ENCODE measurements at places on chromosomes 5 and 9.
A peak's percentile ranks its signal among the peaks of the same experiment; 100 is the strongest.

DNA sequence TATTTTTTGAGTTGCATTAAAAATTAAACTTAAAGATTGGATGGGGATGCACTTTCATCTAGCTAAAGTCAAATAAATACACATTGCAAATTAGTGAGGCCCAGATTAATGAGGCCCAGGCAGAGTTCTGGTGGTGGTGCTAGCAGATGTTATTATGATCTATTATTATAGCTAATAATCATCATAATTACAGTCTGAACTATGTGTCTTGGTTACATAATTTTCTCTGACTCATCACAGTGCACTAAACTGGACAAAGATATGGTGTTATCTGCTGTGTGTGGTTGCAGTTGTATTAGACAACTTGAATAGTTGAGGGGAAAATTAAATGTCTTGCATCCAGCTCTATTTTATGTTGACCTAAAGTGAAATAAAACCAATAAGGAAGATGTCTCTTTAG lies 568.8 kb downstream of the TLR4 start:
- DNase-seq, result peak; percentile 53

- DNase-seq, result no peak
Measured at GRCh38 chr5:85052826-85053225, 668.1 kb upstream of the EDIL3 start.

DNA sequence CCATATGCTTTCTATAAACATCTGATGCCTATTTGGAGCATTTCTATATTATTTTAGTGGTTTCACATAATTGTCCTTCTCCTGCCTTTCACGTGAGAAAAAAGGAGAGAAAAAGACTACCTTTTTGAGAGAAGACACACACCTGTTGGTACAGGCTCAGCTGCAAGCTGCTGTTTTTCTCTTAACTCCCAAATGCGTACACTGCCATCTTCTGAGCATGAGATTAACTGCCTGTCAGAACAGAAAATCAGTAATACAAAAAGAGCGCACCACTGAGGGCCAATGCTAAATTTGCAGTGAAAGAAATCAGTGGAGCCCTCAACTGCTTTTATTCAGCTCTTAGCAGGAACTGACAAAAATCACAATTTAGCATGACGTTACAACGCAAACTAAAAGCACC lies 54.9 kb downstream of the WDR41 start:
- DNase-seq, result no peak

- no peak for DNase-seq
Measured at GRCh38 chr5:80071510-80072021, 36.4 kb downstream of the THBS4 start.

- no peak for DNase-seq
Measured at GRCh38 chr5:134086943-134087305, 27.6 kb upstream of the TCF7 start.

DNA sequence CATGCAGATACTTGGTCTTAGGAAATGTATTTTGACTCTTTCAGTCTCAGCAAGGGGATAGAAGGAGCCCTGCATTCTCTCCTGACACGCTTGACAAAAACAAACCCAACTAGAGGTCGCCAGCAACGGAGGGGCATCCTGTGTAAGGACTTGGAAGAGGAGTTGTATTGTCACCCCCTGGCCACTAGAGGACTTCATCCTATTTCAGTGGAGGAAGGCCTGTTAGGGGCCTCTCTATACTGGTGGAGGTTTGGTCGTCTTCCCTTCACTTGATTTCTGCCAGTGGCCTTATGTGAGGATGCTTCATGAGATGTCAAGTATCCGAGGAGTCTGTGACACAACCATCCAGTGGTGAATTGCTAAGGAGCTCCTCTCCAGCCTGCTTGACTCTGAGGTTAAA lies 122.8 kb upstream of the STC2 start:
- DNase-seq, result no peak

DNA sequence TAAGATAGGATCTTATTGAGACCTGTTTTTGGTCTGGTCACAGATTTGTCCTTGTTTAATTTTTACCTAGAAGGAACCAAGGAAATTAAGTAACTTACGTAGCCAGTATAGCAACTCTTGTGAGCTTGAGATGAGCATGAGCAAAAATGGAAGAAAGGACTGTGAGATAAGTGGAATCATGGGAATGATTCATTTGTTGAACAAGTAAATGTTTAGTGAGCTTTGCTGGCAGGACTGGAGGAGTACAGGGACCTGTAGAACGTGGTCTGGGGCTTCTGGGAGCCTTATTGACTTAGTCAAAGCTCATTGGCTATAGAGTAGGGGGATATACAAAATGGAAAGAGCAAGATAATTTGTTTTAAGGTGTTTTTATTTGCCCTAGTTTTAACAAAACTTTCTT lies 3.0 kb downstream of the RAD23B start:
- DNase-seq, result no peak

- no peak for DNase-seq
Measured at GRCh38 chr5:10310066-10310779, 2.5 kb upstream of the CMBL start.

- DNase-seq, result no peak
Measured at GRCh38 chr5:172701291-172701656, 60.2 kb downstream of the NEURL1B start.

DNA sequence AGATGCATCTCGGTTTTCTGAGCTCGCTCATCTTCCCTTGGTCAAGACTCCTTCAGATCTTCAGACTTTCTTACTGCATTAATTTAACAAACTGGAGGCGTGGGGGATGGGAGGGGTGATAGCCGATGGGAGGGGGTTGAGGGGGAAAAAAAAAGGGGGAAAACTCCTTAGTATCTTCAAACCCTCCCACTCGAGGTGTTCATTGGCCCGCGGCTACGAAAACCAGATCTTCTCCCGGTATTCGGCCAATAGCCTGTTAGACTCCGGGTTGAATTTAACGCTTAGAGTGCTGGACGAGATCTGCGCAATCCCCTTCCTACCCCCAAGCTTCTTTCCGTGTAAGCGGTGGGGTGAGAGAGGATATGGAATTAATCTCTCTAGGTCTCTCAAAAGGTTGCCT lies 689 bp upstream of the GLRA1 start:
- no peak for DNase-seq

GRCh38 chr9:70551396-70551795 lies 136.9 kb upstream of the KLF9 start:
- no peak for DNase-seq

DNA sequence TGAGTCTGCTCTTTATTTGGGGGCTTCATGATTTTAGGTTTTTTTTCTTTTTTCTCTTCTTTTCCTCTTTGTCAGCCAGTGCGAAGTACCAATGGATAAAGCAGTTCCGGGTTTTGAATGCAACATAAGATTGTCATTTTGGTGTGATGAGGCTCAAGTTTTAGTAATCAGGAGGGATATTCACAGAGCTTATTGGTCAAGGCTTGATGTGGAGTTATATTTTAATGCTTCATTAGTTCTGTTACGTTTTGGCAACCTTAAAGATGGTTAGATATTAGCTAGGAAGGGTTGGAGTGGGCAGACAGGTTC lies 1.4 kb downstream of the PIK3R1 start:
- no peak for DNase-seq

- DNase-seq, result no peak
Measured at GRCh38 chr5:176675676-176676360, 28.5 kb downstream of the TSPAN17 start.

GRCh38 chr9:95497772-95498171 lies 19.0 kb downstream of the PTCH1 start:
- no peak for DNase-seq

DNA sequence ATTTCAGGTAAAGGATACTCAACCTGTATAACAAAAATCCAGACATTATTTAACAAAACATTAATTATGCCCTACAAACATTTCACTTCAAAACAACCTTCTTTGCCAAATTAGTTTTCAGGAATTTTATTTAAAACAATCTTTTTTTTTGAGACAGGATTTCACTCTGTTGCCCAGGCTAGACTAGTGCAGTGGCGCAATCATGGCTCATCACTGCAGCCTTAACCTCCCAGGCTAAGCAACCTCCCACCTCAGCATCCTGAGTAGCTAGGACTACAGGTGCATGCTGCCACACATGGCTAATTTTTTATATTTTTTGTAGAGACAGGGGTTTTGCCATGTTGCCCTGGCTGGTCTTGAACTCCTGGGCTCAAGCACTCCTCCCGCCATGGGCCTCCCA lies 3.9 kb downstream of the FNIP1 start:
- DNase-seq, result no peak

DNA sequence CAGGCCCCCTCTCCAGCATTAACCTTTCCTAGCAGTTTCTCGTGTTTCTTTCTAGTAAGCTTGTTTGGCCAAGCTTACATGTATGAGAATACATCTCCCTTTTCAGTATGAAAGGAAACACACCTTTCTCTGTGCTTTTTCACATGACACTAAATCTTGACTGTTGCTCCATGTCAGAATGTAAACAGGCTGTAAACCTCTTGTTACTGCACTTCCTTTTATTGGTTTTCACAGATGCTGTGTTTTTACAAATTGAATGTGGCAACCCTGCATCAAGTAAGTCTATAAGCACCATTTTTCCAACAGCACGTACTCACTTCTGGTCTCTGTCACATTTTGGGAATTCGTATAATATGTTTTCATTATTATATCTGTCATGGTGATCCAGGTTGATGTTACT lies 2.2 kb upstream of the CANX start:
- DNase-seq, result no peak

- DNase-seq, result no peak
Measured at GRCh38 chr9:134186471-134187109, 22.2 kb upstream of the RNU6ATAC start.

- DNase-seq, result no peak
Measured at GRCh38 chr9:134982311-134982710, 64.6 kb upstream of the FCN1 start.

DNA sequence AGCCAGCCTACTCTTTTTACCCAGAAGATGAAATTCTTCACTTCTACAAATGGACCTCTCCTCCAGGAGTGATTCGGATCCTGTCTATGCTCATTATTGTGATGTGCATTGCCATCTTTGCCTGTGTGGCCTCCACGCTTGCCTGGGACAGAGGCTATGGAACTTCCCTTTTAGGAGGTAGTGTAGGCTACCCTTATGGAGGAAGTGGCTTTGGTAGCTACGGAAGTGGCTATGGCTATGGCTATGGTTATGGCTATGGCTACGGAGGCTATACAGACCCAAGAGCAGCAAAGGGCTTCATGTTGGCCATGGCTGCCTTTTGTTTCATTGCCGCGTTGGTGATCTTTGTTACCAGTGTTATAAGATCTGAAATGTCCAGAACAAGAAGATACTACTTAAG lies 16.6 kb downstream of the OCLN start:
- DNase-seq, result no peak

DNA sequence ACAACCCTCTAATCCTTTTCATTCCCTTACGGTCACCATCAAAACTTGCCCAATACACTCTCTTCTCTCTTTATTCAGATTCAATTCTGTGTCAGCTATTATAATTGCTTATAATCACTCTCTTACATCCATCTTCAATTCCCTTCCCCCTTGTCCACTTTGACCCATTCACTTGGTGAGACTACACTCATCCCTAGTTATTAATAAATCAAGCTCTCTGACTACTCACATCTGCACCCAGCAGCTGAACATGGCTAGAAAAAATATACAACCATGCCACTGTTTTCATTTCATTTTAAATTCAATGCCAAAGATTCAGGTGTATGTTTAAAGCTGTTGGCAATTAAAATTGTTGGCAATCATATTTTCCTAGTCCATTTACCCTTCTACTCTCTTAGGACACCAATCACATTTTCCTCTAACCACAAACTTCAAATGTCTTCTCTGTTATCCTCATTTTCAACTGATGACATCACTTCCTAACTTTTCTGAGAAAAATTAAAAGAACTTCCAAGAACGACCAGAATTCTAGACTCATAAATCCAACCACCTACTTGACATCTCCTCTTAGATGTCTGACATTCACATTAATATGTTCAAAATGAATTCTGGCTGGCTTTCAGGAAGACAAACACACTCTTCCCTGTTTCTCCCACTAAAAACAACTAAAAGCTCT lies 5.5 kb downstream of the C5orf15 start:
- DNase-seq, result no peak

DNA sequence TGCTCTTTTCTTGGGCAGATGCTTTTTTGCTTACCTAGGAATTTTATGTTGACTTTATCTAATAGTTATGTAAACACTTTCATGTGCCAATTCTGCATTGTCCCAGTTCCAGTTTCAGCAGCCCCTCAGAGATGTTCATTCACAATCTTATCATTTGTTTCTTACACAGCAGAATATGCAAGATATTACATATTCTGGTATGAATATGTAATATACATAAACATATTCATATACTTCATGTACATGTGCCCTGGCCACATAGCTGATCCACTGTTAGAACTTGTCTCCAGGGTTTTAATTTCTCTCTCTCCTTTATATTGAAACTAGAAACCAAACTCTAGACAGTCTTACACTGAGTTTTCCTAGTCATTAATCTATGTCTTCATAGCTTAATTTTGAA lies 90.2 kb upstream of the PARP8 start:
- DNase-seq, result no peak

DNA sequence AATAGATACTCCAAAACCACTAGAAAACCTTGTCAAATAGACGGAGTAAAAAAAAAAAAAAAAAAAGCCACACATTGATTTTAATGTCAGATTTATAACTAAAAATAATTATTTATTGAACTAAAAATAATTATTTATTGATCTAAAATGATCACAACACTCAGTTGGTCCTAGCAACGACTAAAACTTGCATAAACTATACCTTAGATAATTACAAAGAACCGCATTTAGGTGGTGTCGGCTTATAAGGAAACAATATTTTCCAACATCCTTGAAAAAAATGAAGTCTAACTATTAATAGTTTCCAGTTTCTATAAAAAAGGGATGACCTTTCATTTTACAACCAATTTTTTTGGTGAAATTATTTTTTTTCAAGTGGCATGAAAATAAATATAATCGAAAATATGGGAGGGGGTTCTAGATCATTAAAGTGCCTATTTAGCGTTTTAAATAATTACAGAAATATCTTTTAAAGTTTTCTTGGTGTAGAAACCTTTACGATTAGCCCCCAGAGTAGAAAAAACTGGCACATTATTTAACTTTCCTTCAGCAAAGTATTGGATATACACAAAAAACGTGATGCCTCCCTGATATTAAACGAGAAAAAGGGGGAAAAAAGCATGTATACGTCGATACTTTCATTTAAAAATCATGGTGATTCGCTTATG lies 3.7 kb downstream of the ARRDC3 start:
- no peak for DNase-seq

DNA sequence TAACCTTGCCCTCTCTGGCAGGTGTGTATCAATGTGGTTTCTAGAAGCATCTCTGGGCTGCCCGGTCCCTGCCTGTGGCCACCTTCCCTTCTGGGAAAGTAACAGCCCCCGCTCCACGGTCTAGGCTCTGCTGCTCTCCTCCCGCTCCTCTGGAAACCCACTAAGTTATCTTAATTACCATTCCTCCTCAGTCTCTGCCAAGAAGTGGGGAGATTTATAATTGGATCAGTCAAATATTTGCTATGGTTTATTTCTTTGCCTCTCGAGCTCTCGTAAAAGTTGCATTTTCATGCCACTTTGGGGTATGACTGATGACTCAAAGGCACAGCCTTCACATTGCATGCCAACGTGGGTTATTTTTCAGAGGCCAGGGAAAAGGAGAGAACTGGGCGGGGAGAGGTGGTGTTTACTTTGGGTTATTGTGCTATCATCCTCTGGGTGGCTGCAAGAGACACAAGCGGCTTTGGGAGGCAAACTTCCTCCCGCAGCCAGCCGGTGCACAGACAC lies 205.3 kb upstream of the WWC1 start:
- DNase-seq, result peak; percentile 3
